ENCODE measurements at places on chromosomes 5 and 9.

DNA sequence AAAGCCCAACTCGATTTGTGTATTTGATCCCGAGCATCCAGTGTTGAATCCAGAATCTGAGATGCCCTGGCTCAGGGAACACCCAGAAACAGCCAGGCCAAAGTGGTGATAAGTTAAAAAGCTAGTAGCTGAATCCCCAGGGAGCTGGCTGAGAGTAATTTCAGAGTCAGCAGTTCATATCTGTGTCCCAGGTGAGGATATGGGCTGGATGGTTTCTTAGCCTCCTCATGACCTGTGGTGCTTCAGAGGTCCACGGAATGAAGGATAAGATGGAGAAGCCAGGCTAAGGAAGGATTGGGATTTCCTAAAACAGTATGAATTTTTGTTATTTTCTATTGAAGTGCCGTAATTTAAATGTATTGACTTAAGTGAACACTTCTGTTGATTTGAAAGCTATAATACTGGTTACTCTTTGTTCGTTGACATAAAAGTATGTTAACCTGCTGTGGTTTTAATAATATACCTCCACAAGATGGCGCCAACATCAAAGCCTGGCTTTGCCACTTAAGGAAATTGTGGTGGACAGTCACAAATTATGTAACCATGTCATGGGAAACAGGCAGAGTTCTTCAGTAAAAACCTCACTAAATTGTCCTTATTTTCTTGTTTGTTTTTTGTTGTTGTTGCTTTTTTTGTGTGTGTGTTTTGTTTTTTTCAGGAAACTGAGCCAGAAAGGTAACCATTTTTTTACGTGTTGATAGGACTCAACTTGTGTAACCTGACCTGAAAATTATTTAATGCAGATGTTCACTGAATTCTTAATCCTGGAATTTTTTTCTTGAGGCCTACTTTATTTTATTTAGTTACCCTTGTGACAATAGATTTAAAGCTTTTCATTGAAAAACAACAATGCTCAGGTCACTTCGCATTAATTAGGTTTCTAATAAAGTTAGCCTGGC, 11.4 kb downstream of the MTAP start:
- DNase-seq = peak; percentile 34

DNA sequence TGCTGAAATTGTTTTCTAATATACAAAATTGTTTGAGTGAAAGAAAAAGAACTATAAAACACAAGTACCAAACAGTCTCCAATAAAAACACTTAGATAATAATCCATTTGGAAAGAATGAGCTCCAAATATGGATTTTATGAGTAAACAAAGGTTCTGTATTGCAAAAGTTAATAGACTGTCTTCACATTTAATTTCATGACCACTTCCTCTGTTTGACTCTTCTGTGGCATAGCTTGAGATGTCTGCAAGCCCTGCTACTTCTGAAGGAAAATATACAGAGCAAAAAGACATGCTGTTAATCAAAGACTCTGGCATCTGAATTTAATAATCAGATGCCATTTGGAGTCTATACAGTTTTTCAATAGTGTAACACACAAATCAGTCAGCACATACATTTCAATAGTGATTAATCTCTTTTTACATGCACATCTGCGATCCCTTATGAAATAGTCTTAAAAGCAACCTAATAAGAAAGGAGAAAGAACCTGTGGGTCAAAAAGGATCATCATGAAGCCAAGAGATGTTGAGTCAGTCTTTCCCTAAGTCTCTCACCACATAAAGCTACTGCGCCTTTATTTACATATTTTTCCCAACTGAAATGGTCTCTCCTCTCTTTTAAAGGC, 165.4 kb upstream of the LHFPL2 start:
- DNase-seq = no peak

DNA sequence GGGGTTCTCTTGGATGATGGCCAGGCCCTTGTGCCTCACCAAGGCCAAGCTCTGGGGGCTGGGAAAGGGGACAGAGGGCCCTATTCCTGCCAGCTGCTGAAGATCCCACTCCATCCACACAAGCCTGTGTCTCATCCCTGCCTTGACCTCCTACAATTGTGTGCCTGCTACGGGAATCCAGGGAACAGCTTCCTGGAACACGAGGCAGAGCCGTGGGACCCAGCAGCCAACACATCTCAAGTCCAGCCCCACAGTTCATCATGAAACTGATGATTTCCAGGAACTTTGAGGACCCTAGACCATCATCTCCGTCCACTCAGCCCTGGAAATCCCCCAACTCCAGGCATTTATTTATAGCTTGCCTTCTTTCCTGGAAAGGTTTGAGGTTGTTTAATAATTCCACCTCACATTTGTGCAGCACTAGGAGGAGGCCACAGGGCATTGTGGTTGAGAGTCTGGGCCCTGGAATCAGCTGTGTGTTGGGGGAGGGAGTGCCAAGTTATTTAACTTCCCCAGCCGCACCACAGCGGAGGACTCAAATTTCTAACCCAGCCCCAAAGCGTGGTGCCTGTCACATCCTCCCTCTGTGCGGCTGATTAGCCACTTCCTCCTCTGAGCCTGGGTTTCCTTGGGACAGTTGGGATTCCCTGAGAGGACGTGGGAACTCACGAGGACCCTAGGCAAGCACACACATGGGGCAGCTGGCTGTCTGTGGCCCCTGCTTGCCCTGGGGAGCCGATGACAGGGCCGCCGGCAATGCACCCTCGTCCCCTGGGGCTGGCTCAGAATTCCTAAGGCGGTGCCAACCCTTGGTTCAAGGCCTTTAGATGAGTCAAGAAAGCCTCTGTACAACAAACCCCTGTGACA, 58.2 kb upstream of the GGTA1 start:
- no peak for DNase-seq

DNA sequence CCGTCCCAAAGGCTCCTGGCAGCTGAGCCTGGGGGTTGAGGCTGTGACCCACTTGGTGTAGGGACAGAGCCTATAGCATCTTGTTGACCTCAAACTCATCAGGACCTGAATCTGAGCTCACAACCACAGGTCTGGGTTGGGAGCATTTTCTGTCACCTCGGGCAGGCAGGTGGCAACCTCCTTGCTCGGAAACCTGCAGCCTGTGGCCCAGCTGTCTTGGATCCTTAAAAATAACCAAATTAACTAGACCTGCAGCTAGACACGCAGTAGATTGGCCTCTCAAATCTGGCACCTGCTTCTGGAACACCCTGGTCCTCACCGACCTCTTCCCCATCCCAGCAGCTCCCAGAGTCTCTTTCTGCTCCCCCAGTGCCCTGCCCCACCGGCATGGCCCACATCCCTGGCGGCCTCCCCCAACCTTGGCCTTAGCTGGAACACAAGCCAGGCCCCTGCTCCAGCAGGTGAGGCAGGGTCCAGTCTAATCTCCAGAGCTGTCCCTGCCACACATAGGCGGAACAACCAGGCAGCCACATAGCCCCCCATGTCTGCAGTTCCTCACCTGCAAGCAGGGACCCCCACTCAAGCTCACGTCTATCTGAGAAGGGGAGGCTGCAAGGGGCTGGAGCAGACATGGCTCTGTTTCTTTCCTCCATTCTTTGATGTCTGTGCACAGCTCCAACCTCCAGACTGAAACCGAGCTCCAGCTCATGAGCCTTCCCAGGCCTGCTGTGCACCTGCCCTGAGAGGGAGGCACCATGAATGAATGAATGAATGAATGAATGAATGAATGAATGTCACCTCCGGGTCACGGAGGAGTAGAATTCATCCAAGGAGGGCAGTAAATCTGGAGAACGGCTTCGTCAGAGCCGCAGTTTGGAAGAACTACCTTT, 28.3 kb downstream of the PAEP start:
- DNase-seq = no peak

GRCh38 chr5:160165137-160166068, 46.2 kb upstream of the PWWP2A start:
- DNase-seq = no peak

DNA sequence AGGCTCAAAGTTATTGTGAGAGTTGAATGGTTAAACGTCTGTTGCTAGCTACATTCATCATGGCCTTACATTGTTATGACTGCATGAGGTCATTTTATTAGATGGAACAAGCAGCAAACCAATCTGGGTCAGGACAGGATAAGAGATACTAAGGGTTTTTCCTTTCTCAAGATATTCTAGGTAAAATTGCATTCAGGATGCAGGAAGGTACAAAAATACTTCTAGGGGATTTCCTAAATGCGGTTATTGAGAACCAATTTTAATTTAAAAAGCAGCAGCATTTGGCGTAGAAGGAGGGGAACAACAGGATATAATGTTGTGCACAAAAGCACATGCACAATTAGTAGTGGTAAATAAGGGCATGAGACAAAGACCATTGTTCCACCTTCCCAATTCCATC, 39.2 kb upstream of the LURAP1L start:
- no peak for DNase-seq

DNA sequence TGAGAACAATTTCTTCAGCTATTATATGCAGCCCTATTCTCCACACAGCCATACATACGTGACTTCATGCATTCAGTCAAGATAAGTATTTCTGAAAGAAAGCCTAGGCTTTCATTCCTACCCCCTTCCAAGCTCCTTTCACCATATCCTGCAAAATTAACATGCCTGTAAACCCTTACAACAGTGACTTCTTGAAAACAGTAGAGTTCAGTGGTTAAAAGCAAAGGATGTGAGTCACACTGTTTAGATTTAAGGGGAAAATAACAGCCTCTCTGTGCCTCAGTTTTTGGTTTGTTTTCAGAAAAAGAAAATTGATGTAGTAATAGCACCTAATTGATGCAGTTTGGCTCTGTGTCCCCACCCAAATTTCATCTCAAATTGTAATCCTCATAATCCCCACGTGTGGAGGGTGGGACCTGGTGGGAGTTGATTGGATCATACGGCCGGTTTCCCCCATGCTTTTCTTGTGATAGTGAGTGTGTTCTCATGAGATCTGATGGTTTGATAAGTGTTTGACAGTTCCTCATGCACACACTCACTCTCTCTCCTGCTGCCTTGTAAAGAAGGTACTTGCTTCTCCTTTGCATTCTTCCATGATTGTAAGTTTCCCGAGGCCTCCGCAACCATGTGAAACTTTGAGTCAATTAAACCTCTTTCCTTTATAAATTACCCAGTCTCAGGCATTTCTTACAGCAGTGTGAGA, 264.8 kb downstream of the CETN3 start:
- DNase-seq = no peak

- DNase-seq = no peak
These were observed 89.5 kb downstream of the TSSK1B start for GRCh38 chr5:113344973-113345940.

GRCh38 chr9:33167972-33168461, 881 bp upstream of the B4GALT1 start:
- no peak for DNase-seq

DNA sequence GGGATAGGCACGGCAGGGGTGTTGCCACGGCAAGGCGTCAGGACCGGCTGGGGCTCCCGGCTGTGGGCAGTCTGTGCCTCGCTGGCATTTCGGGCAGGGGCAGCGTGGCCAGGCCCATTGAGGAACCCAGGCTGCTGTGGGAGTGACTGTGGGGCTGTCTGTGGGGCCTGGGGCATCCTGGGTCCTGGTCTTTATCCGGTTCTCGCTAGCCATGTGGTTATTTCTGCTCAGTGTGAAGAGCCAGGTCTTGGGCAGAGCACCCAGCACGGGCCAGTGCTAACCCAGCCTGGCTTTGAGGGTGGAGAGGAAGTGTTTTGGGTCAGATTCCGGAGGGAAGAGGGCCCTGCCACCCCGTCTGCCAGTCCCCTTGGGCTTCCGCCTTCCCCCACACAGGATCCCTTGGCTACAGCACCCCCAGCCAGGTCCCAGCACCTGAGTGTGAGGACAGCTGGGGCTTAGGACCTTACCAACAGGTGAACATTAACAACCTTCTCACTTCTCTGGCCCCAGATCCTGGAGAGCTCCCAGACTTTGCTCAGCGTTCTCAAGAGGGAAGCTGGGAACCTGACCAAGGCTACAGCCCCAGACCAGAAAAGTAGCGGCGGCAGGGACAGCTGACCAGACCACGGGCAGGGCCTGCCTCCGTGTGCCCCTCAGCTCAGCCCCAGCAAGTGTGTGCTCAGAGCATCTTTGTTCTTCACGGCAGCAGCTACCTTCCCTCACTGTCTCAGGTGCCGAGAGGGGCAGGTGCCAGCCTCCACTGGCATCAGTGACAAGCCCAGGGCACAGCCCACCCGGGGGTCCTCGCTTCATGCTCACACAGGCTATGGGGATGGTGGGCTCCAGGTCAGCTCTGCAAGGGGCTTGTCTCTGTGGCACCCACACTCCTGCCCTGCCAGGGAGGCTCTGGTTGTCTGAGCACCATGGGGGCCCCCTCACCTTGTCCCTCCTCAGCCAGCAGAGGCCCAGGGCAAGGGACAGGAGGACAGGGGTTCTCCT, 1.1 kb downstream of the SSNA1 start:
- no peak for DNase-seq

DNA sequence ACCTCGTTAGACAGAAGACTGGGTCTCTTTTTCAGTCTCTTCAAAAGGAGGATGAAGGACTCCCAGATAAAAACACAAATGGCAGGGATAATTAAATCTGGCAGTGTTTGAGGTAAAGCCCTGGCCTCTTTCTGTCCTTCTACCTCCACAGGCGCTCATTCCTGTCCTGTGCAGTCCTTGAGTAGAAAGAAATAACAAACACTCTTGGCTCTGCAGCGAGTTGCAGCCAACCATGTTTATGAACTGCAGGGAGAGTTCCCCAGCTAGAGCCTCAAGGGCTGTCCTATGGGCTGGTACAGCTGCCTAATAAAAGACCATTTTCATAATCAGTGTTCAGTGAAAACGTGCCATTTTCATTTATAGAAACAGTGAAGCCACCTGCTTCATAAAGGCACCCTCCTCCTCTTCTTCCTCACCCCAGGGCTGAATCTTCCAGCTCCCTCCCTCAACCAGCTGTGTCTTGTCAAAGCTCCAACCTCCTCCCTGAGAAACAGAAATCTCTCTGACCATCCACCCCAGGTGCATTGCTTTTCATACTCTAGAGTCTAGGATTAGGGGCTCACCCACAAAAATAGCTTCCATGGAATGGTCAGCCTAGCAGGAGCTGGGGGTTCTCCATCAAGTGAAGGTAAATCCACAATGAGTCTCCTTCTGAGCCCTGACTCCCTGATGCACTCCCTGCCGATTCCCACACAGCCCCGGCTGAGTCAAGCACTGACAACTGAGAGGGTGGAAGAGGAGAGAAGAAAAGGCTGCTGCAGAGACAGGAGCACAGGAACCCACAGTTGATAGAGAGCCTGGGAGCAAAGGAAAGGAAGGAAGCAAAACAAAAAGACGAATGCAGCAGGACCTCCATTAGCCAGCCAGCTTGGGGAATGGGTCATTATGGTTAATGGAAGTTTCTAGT, 150.7 kb downstream of the CMYA5 start:
- no peak for DNase-seq

DNA sequence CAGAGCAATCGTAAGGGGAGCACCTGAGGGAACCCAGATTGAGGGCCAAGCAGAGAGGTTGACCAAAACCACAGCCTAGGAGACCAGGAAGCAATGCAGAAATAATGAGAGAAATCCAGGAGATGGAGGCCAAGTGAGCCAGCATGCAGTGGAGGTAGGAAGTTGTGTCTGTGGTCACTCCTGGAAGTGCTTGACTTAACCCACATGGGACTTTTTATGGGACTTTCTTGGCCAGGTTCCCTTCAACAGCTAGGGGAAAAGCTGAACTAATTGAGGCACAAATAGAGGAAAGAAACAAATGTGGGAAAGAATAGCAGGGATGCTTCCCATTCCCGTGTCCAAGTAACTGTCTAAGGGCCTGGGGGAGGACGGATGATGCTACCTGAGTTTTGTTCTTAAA, 293.2 kb upstream of the CLINT1 start:
- no peak for DNase-seq

- no peak for DNase-seq
These were observed 37.9 kb downstream of the MED27 start for GRCh38 chr9:132041798-132042197.

GRCh38 chr5:18802336-18802735, 1168.1 kb downstream of the TAF11L14 start:
- DNase-seq = no peak
